ENCODE measurements at places on chromosomes 12 and 14.

GRCh38 chr12:14654842-14655241 is 41.6 kb downstream of the GUCY2C start:
- DNase-seq = no peak

GRCh38 chr14:20751963-20752562 is 6.4 kb downstream of the EDDM3A start:
- DNase-seq = no peak

DNA sequence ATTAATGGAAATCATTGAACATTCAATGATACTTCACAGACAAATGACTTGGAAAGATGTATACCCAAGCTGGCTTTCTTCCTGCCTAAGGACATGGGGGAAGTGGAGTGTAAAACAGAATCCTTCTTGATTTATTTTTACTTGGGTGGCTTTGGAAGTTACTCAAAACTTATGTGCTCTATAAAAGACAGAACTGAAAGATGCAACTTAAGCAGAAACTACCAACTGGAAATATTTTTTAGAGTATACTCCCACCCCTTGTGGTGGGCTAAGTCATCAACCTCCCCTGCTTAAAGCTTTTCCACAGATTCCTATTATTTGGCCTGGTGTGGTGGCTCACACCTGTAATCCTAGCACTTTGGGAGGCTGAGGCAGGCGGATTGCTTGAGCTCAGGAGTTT is 126.0 kb upstream of the ATP2B1 start:
- no peak for DNase-seq

- no peak for DNase-seq
These were observed 26.4 kb downstream of the PTPRQ start for GRCh38 chr12:80470403-80470802.

DNA sequence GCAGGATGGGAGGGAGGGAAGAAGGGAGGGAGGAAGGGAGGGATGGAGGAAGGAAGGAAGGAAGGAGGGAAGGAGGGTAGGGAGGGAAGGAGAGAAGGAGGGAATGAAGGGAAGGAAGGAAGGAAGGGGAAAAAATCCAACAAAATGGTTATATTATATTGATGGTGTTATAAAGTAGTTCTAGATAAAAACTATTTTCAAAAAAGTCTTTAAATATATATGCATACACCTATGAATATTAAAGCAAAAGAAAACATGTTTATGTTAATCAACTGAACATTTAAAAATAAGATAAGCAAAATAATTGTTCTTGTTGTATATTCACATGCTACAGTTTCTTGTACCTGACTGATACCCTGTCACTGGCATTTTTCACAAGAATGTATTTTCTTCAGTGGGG is 1.9 kb downstream of the BDKRB1 start:
- DNase-seq = no peak

- DNase-seq = no peak
These were observed 19.9 kb upstream of the ADAMTS20 start for GRCh38 chr12:43571885-43572284.

DNA sequence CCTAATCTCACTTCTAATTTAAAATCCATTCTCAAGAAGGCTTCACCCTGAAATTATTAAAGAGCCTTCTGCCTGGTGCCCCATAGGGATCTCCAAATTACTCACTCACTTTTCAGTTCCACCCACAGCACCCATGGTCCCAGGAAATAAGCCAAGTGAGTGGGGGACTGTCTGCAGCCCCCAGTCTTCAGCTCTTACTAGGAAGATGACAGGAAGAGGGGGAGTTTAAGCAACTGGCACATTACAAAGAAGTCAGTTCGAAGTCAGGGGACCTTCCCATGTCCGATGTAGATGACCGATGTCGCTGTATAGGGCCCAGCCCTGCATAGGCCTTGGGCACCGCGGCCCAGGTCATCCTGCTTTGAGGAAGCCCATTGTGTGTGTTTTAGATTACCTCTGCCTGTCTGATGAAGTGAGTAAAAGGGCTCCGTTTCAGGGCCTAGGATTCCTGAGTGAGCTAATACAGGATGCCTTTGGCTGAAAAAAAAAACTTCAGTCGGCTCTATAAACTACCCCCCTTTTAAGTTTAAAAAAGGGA is 1.9 kb downstream of the ACTN1 start:
- DNase-seq = no peak

GRCh38 chr12:62966990-62967506 is 32.1 kb upstream of the PPM1H start:
- no peak for DNase-seq

DNA sequence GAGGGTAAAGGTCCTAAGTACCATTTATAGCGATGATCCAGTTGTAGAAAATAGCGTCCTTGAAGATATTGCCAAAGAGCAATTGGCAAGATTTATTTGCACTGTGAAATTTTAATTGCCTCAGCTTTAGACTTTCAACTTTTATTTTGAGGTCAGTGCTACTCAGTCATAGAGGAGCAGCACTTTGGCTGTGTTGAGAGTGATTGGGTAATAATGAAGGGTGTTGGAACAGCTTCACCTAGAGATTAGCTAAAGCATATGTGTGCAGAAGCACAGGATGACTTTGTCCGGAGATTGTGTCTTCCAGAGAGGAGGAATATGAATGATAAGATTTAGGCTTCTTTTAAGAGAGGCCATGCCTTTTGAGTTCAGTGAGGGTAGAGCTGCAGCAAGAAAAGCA is 164.8 kb downstream of the NPAS3 start:
- no peak for DNase-seq

DNA sequence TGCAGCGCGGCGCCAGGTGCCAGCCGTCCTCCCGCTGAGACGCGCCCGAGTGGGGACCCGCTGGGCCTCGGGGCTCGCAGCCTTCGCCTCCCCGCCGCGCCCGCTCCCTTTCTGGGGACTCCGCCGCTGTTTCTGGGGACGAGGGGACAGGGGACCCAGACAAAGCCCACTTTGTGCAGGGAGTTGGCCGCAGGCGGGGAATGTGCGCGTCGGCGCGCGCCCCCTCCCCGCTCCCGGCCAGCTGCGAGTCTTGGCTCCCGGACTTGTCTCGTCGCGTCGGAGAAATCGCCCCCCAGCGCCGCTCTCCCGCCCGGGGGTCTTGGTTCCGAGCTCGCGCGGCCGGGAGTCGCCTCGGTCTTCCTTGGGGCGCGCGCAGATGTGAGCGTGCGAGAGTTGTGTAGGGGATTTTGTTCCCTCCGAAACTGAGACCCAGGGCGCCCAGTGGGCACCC is 717 bp downstream of the VASH1 start:
- DNase-seq = no peak

GRCh38 chr12:107448198-107448597 is 237.4 kb upstream of the PWP1 start:
- peak; percentile 55 for DNase-seq

DNA sequence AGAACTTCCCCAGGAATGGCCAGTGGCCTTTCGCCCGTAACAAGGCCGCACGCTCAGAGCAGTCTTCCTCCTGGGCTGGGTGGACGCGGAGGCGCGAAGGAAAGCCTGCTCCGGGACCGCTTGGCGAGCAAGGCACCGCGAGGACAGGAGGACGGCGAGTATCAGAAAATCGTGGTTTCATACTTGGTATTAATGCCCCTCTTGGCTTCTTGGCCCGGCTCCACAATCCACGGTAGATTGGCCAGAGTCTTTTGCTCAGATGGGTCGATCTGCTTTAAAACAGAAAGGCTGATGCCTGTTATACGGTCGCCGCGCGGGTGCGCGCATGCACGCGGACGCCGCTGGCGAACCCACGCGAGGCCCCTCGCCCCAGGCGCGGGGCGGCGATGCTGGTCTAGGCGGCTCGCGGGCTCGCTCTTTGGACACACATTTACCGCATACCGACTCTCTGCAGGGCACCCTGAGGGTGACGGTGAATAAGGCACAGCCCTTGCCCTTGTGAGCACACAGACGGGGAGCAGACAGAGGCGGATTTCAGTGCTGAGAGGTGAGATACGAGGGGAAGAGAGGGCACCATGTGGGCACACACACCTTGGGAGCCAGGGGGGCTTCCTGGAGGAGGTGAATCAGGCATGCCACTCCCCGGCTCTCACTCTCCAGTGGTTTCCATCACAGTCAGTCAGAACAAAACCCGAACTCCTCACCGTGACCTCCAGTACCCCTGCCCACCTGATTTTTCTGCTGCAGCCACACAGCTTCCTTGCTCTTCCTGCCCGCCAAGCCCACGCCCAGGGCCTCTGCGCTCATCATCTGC is 100.7 kb downstream of the APAF1 start:
- peak; percentile 27 for DNase-seq

DNA sequence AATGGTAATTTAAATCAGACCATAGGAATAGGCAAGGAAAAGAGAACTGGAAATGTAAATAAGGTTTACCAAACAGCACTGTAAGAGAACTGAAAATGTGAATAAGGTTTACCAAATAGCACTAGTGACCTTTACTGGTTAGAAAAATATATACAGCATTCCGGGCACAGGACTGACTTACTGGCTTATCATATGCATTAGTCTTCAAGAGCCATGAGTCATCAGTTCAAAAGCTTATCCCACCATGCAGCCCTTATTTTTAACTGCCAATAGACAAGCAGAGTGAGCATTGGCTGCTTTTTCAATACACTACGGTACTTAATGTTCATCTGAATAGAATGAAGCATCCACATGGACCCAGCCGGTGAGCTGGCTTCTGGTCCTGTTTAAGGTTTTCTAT is 13.0 kb upstream of the NELL2 start:
- no peak for DNase-seq

GRCh38 chr14:68684466-68685418 is 108.1 kb downstream of the ZFP36L1 start:
- DNase-seq = no peak

DNA sequence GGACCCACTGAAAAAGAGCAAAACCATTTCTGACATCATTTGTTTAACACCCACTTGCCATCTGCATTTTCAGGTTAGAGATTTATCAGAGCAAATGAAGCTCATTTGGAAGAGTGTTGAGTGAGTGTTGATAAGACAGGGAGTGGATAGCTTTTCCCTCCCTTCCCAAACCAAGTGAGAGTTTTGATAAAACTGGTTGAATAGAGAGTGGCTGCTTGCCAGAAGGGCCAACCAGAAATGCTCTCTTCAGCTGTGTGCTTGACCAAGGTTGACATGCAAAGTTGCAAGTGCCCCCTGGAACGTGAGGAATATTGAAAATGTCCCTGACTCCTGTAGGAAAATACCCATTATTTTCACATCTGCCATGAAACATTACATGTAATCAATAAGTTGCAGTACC is 1487.0 kb upstream of the FLRT2 start:
- no peak for DNase-seq

DNA sequence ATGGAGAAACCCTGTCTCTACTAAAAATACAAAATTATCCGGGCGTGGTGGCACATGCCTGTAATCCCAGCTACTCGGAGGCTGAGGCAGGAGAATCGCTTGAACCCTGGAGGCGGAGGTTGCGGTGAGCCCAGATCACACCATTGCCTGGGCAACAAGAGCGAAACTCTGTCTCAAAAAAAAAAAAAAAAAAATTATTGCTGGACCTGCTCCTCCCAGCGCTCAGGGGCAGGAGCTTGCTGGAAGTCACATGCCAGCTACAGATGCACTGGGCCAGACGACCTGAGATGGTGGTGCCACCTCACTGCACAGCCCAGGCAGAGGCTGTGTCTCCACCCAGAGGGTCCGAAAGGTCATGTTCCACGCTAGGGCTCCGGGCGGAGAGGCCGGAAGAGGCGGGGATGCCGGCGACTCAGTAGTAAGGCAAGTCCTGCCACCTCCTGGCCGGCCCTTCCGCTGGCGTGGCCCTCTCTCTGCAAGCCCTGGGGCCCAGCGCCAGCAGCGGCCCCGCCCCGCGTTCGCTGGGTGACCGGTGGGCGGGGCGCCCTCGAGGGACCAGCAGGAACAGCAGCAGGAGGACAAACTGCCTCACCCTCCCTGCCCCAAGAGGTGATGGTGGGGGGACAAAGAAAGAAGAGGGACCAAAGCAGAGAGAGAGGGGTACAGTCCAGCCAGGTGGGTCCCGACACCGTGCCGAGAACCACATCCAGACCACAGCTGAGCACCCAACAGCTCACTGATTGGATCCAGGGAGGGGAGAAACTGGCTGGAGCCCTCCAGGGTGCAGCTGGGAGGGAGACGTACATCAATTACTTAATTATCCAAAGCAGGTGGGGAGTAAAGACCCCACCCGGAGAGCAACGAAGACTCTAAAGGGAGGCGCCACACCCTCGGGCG is 3.6 kb upstream of the RHOF start:
- peak; percentile 92 for DNase-seq

- DNase-seq = no peak
These were observed 22.1 kb downstream of the CLECL1 start for GRCh38 chr12:9710584-9711375.

- no peak for DNase-seq
These were observed 19.9 kb downstream of the CALM1 start for GRCh38 chr14:90416720-90417119.

DNA sequence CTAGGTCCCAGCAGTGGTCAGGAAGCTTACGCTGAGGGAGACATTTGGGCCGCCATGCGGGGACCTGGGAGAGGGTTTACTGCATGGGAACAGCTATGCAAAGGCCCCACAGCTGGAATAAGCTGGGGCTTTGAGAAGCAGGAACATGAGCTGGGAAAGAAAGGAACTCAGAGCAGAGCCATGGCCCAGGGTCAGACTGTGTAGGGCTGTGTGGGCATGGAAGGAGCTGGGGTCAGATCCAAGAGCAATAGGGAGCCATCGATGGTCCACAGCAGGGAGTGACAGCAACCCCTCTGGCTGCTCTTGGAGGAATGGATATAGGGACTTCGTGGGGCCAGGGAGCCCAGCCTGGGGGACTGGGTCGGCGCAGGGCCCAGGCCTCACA is 151.6 kb downstream of the ADGRD1 start:
- no peak for DNase-seq

GRCh38 chr12:103745962-103746361 is 95.1 kb downstream of the NT5DC3 start:
- no peak for DNase-seq

GRCh38 chr12:109981311-109981710 is 14.9 kb downstream of the GIT2 start:
- DNase-seq = no peak

GRCh38 chr14:59507752-59508103 is 23.4 kb downstream of the JKAMP start:
- no peak for DNase-seq

DNA sequence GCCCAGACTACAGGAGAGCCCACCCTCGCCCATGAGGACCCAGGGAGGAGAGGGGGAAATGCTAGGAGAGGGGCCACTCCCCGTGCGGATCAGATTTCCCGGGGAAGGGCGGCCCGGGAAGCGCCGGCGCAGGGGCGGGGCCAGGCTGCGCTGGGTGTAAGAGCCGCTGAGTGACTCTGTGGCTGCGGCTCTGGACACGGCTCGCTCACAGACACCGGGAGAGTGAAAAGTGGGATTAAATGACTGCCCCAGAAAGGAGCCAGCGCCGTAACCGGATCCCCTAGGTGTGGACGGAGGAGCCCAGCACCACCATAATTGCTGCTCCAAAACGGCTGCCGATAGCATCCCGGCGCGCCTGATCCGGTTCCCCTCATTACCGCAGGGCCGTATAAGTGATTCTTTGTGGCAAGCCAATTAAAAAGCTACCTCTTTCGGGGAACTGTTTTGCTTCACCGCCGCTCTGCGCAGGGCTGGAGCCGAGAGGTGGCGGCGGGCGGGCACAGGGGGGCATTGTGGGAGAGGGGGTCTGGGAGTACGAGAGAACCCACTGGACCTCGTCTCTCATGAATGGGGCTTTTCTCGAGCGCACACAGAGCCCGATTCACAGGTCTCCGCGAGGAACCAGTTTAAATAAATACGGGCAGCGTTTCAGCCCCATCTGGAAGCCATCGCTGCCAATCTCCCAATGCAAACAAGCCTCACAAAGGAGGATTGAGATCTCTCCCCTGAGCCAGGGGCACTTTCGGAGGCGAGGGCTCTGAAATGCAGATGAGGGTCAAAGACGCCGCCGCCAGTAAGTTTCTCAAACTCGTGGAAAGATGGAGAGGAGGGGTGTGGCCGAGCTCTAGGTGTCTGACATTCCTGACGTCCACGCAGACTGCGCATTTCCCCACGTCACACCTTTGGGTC is 2.5 kb downstream of the COL2A1 start:
- DNase-seq = peak; percentile 58

Data from BE2C (cell line).